RKO (cell line): ENCODE measurements at places on chromosomes 4 and X.

GRCh38 chr4:119337010-119337409, 15.1 kb upstream of the FABP2 start:
- DNase-seq: no peak

- DNase-seq: peak; percentile 41
Measured at GRCh38 chrX:107025545-107025944, 25.5 kb upstream of the MORC4 start.

DNA sequence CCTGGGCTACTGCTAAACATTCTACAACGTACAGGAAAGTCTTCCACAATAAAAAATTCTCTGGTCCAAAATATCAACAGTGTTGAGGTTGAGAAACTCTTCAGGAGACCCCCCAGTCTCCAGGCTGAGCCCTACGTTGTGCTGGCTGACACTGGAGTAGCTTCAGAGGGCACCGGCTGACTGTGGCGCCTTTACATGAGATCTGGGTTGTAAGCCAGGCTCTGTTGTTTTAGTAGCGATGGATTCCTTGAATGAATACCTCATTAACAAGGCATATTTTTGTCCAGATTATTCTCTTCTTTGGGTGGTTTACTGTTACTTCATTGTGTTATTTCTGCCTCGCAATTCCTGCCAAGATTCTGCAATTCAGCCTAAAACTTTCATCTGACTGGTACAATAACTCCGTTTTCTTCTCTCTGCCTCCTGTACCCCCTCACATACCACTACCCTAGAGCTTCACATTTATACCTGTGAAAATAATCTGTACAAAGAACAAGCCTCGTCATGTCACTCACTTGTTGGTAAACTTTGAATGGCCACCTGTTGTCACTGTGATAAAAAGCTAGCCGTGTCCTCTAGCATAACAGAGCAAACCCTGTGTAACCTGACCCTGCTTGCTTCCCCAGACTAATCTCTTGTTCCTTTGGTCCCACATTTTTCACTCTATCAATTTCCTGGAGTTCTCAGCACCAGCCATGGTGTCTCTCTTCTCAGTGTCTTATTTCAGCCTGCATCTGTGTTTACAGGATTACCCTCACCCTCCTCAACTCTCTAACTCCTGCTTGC, 1476.1 kb upstream of the TENM3 start:
- DNase-seq: no peak

GRCh38 chr4:83581411-83582288, 45.7 kb downstream of the GPAT3 start:
- no peak for DNase-seq

DNA sequence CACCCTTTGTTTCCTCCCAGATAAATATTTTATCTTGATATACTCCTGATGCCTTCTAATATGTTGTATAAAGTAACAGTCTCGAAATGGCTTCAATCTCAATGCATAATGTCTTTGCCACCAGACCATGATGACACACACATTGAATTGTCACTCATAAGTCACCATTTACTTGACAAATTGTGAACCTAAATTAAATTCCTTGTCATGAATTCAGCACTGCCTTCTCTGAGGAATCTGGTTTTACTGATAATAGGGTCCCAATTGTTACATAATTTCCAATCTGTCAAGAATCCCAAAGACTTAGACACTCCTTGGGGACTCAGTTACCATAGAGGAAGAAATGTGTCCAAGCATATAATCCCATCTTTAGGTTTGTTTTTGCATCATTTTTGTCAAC, 82.3 kb downstream of the NWD2 start:
- no peak for DNase-seq

- DNase-seq: no peak
Measured at GRCh38 chr4:6085691-6086628, 67.7 kb upstream of the C4orf50 start.

- DNase-seq: no peak
Measured at GRCh38 chrX:68910731-68911428, 82.1 kb downstream of the EFNB1 start.

- DNase-seq: no peak
Measured at GRCh38 chr4:108484187-108484586, 136.2 kb upstream of the RPL34 start.

DNA sequence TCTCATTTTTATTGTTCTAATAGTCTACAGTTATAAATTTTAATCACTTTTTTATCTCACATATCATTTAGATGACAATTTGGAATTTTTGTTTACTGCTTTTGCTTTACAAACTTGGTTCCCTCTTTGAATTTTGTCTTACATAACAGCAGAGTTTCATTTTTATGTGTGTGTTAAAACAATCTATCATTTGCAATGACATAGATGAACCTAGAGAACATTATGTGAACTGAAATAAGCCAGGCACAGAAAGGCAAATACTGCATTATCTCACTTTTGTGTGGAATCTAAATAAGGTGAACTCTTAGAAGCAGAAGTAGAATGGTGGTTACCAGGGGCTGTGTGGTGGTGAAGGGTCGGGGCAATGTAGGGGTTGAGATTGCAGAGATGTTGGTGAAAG, 170.7 kb downstream of the GASK1B start:
- no peak for DNase-seq

DNA sequence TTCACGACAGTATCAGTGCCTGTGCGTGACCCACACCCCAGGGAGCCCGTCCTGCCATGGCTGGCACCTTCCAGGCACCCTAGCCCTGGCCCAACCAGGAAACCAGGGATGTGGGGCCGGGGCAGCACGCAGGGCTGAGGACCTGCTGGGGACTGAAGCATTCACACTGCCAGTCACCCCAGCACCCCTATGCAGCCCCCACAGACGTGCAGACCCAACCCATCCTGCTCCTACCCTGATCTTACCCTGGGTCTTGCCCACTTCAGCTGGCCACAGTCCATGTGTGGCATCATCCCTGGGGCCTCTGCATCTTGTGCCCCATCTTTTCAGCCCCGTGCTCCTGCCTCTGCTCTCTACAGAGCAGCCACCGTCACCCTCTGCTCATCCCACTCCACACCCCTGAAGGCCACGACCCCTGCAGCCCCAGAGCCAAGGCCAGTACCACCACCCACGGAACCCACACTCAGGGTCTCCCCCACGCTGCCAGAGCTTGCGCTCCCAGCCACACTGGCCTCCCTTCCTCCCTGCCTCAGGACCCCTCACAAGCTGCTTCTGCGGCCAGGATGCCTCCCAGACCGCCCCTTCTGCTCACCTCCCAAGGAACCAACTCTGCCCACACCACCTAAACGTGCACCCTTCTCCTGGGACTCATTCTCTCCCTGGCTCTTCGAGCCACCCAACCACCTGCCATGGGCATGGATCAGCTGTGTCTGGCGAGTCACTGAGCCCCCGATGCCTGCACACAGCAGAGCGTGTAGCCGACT, 25.6 kb downstream of the GAK start:
- no peak for DNase-seq

DNA sequence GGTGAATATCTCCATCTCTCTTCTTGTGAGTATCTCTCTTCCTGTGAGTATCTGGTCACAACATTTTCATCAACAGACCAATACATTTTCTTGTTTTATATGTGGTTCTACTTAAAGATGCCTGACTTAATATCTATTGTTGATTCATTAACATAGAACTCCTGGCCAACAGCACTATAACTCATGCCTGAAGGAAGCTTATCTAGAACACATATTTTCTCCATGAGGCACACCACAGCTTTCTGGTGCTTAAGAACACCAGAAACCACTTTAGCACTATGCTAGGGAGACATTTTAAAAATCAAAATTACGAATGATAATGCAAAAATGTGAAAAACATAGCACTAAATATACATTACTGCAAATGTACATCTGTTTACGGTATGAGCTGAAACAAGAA, 190.4 kb downstream of the GABRB1 start:
- no peak for DNase-seq

DNA sequence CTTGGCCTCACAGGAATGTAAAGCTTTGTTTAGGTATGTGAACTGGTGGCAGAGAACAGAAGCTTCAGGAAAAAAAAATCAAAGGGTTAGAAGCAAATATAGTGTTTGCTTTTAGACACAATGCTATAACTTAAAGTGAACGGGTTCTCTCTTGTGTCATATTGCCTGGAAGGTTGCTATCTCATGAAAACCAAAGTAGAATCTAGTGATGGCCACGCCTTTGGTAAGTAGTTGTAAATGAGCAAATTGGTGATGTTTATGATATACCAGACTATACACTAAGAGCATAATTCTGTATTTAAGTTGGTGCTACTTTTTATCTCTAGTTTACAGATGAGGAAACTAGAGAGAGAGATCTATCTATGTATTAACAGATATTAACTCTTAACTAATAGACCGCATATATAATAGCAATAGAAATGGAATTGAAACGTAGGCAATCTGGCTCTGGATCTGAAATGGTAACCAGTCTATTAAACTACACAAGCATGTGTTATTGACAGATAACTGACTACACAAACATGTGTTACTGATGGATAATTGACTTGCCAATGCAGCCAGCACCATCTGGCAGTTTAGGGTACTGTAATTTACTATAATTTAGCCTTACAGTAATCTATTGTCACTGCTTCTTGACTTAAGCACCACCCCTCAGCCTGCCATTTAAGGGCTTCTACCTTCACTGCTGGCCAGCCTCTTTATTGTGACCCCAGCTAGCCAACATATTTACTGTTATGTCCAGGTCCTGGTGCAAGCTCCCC, 40.8 kb downstream of the HCCS start:
- DNase-seq: no peak

- DNase-seq: no peak
Measured at GRCh38 chr4:173486714-173487392, 43.2 kb downstream of the HAND2 start.

- DNase-seq: no peak
Measured at GRCh38 chr4:104492183-104492771, 2.4 kb downstream of the CXXC4 start.

GRCh38 chrX:13522811-13523210, 46.6 kb upstream of the EGFL6 start:
- peak; percentile 5 for DNase-seq

DNA sequence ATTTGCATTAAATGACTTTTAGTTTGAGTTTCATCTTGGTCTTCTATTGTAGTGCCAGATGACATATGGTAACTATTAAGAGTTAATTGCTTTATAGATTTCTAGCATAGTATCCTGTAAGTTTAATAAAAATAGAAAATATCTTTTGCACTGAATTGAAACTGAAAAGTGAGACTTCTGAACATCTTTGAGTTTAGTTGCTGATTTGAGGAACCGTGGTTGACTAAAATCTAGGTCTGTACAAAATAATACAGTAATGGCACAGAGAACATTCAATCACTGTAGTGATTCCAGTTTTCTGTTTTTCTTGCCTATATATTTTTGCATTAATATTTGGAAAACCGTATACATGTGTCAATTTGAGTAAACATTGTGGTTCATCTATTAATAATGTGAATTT, 60.7 kb downstream of the SPATA4 start:
- no peak for DNase-seq

- DNase-seq: no peak
Measured at GRCh38 chrX:130895299-130895698, 7.7 kb downstream of the ENOX2 start.

GRCh38 chrX:40224658-40225057, 126.9 kb upstream of the BCOR start:
- no peak for DNase-seq

- DNase-seq: no peak
Measured at GRCh38 chr4:158236304-158237030, 26.2 kb downstream of the TMEM144 start.

- peak; percentile 34 for DNase-seq
Measured at GRCh38 chrX:17559728-17560379, 177.4 kb upstream of the SCML1 start.
